ENCODE measurements at places on chromosomes 5 and 9.

GRCh38 chr5:1542781-1543180 is 19.0 kb upstream of the LPCAT1 start:
- DNase-seq, result no peak

GRCh38 chr5:38135486-38136039 is 122.8 kb upstream of the EGFLAM start:
- no peak for DNase-seq

GRCh38 chr9:113999256-114000062 is 78.6 kb downstream of the AMBP start:
- DNase-seq, result no peak

DNA sequence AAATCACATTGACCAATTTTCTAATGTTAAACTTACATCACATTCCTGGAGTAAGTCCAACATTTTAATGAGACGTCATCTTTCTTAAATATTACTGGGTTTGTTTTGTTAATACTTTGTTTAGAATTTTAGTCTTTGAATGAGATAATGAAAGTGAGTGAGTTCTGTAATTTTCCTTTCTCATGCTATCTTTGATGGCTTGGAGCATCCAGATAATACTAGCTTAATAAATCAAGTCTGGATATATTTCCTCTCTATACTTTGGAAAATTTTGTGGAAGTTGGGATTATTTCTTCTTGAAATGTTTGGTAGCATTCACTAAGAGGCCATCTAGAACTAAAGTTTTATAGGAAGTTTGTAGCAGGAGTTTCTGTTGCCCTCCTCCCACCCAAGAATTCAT is 90.8 kb upstream of the IL7R start:
- no peak for DNase-seq

- DNase-seq, result no peak
Measured at GRCh38 chr5:114988096-114988495, 181.6 kb downstream of the TRIM36 start.

DNA sequence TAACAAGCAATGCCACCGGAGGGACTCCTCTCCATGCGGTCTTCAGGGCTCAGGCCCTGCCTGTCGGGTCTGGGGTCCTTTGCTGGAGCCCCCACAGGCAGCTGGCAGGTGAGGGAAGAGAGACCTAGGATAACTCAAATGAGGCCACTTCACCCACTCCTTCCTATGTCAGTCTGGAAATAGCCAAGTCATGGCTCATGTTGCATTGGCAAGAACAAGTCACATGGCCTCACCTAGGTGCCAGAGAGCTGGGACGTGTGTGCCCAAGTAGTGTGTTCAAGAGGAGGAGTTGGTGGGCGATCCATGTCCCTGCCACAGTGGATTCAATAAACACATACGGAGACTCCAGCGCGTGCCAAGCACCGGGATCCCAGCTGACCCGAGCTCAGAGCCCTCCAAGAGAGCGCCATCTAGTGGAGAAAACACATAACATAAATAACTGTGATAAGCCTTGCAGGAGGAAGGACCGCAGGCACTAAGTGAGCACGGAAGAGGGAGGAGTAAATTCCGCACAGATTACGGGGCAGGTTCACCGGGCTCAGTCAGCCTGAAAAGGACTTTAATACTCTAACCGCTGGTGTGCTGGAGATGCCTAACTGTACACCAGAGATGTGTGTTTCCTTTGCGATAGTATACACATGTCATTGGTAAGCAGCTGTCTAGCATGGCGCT is 580.8 kb downstream of the CCDC171 start:
- DNase-seq, result no peak

GRCh38 chr5:179605026-179605833 is 18.2 kb downstream of the HNRNPH1 start:
- no peak for DNase-seq

- DNase-seq, result no peak
Measured at GRCh38 chr5:135814316-135814715, 20.1 kb upstream of the SLC25A48 start.
